ENCODE measurements at places on chromosomes 6 and 20. TPM values are rescaled to one million over a fixed set of nuclear protein-coding genes. Genes with fewer than 3 reads are reported as not detected.

GRCh38 chr6:134956032-134956431, 6.1 kb upstream of the ALDH8A1 start:
- no peak for DNase-seq

DNA sequence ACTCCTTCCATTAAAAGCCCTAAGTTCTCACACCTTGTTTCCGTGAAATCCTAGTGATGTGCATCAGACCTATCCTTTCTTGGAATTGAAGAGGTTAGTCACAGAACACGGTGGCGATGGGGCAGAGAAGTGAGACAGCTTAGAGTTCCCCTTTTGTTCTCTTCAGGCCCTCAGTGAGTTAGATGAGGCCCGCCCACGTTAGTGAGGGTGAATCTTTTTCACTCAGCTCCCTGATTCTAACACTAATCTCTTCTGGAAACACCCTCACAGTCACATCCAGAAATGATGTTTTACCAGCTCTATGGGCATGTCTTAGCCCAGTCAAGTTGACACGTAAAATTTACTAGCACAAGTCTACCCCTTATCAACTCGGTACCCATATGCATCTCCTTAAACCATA, 172.7 kb upstream of the NOX3 start:
- DNase-seq = no peak

GRCh38 chr6:56230976-56231566, 16.3 kb downstream of the COL21A1 start:
- DNase-seq = no peak

DNA sequence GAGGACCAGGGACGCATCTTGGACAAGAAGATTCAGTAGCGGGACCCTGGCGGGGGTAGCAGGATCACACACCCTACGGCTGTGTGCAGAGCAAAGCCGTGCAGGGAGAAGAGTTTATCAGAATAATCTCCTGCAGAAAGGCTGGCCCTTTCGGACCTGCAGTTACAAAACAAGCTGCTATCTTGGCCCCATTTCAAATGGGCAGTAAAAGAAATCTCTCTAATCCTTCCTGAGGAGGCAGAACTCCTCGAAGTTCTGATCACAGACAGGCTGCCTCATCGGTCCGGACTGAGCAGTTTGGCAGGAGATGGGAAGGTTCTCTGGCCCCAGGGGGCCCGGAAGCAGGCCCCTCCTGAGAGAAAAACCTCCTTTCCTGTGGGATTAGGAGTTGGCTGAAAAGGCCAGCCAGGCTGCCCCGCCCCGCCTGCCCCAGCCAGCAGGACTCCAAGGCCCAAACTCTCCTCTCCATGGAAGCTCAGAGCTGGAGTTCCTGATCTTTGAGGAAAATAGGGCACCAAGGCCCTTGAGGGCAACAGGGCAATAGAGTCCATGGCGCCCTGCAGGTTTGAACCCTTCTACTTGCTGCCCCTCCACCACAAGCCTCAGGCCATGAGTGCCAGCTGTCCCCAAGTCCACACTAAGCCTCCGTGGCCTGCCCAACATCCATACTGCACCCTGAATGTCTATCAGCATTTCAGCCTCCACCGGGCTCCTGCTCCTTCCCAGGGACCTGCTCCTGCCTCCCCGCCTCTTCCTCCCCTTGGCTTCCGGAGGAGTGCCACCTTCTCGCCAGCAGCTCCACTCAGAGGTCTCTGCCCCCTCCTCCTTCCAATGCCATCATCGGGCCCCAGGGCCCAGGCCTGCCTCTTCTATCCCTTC, 141.3 kb downstream of the PREX1 start:
- DNase-seq = no peak

DNA sequence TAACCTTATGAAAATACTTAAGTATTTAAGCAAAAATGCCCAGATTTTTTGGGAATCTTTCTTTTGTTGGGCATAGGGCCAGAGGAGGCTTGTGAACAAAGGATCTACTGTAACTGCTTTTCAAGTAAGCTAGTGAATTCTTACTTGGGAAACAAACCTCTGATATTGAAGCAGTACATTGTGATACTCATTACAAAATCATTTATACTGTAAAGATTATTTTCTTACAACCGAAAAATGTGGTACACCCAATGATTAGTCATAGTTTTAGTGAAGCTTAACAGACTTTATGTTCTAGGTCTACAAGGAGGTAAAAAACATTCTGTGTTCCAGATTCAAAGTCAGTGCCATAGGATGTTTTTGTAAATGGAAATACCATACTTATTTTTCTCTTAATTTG, 272.9 kb upstream of the KCNQ5 start:
- DNase-seq = no peak

- no peak for DNase-seq
Measured at GRCh38 chr6:80250391-80250997, 144.0 kb downstream of the BCKDHB start.

GJA10 gene
- not detected for total RNA-seq

MRS2 gene
- total RNA-seq = 12.7 TPM

DNA sequence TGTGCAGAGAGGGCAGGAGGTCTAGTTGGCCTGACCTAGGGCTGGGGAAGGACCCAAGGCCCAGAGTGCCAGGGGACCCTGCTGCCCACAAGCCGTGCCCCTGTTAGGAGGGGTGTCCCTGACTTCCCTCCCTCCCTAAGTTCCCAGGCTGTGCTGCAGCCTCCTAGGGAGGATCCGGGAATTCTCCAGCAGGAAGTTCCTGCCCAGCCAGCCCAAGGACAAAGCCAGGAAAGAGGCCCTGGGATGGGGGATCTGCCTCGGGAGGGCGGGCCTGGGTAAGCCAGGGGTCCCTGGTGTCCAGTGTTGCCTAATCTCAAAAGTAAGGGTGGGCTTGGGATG, 9.3 kb upstream of the BAK1 start:
- DNase-seq = no peak

SOX18 gene
- 8.1 TPM for total RNA-seq

EFCAB8 gene
- total RNA-seq = 0.15 TPM

- DNase-seq = no peak
Measured at GRCh38 chr6:157570104-157570503, 189.1 kb downstream of the ZDHHC14 start.

GRCh38 chr6:88145298-88145963, 20.7 kb downstream of the CNR1 start:
- DNase-seq = no peak

TSPO2 gene
- 0.30 TPM for total RNA-seq

DNA sequence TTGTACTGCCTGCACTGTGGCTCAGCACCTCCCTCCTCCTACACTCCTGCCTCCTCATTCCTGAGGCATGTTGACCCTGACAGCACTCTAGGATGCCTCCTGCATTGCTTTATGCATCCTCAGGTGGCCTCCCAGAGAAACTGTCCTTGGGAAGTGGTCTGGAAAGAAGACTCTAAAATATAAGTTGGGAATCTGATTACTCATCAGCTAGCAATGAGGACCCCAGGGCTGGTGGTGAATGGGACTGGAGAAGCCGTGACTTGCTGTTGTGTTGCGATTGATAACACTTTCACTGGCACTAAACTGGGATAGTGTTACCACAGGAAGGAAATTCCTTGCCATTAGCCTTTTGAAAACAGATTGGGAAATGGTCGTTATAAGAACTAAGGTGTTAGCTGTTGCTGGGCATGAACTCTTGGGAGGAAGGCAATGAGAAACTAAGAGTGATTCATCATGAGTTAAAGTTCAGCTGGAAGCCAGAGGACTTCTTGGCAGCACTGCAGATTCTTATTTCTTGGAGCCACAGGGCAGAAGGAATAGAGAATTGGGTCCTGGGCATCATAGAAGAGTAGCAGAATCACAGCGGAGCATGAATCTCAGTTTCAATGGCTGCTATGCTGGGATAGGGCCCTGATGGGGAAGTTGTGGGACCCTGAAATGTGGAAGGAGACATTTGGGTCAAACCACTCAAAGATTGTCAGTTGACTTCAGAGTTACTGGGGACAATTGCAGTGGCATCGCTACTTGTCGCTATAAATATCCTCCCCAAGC, 10.1 kb upstream of the SIRPD start:
- no peak for DNase-seq

- DNase-seq = no peak
Measured at GRCh38 chr6:6277413-6277812, 43.0 kb downstream of the F13A1 start.

All from left lobe of liver (tissue), 2 donors.